SW480 (cell line): ENCODE measurements at places on chromosomes 6 and 20.

- no peak for DNase-seq
Measured at GRCh38 chr20:31984981-31985471, 17.1 kb downstream of the XKR7 start.

DNA sequence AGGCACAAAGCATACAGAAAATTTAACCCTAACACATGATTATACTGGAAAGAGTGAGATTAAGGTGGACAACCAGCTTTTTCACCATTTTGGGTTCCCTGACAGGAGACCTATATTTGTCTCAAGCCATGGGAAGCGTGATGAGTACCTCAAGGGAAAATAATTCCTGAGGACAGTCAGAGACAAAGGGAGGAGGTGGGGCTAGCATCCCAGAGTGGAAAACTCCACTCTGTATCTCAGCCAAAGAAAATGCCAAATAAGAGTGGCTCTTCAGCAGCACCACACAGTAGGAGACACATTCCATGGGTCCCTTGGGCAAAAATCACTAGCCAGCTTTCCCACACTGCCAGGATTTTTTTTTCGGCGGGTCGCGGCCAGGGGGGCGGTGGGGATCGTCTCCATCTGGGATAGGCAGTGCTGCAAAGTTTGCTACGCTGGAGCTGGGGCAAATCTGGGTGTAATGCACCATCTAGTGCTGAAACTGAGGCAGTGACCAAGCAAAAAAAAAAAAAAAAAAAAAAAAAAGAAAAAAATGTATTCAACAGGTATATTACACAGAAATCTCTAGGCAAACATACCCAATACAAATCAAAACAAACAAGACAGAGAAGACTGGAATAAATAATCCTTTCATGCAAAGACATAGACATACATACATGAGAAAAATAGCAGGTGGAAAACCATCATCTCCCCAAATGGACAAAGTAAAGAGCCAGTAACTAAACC lies 77.3 kb upstream of the SLC35F1 start:
- DNase-seq: peak; percentile 44

DNA sequence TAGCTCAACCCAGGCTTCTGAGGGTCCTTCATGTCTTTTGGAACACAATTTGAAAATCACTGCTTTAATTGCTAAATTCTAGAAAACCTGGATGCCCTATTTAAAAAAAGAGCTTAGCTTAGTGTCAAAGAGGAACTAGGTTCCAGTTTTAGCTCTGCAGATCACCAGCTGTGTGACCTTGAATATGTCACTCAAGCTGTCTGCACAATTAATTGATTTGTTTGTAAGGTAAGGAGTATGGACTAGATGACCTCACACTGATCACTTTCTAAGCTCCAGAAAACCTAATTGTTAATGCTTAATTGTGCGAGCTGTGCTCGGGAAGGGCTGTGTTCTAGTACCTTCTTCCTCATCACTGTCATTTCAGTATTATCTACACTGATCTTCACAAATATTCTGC lies 26.2 kb downstream of the UTRN start:
- DNase-seq: no peak

DNA sequence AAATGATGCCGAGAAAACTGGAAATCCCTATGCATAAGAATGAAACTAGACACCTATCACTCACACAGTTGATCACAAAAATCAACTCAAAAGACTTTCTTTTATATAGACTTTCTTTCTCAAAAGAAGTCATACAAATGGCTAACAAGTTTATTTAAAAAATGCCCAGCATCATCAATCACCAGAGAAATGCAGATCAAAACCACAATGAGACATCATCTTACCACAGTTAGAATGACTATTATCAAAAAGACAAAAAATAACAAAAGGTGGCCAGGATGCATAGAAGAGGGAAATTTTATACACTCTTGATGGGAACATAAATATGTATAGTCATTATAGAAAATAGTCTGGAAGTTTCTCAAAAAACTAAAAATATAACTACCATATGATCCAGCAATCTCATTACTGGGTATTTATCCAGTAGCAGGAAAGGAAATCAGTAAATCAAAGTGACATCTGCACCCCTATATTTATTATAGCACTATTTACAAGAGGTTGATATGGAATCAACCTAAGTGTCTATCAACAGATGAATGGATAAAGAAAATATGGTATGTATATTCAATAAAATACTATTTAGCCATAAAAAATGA lies 3.4 kb upstream of the RNF217 start:
- peak; percentile 42 for DNase-seq

DNA sequence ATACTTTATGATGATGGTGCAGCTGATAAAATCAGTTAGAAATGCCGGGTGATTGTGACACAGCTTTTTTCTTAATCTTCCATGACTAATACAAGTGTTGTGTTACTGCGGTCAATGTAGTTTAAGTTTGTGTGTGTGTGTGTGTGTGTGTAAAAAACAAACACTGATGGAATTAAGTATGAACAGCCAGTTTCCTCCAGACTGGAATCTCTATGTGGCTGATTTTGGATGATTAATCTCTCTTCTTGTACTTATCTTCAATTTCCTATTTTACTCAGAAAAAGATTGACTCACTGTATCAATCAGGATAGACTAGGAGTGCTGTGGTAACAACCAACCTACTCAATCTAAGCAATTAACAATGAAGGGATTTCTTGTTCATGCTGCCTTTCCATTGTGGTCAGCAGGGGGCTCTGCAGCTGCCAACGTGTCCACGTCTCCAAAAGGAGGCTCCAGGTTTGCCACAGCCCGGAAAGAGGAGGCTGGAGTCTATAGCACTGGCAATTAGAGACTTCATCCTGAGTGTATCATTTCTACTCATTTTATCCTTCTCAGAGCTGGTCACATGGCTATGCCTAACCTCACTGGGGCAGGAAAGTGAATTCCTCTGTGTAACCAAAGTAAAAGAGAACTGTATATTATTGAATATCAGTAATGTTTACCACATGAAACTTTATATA lies 107.7 kb downstream of the CD109 start:
- DNase-seq: peak; percentile 17
